ENCODE measurements at places on chromosomes 12 and 14. TPM values are rescaled to one million over a fixed set of nuclear protein-coding genes. Genes with fewer than 3 reads are reported as not detected.

- DNase-seq = no peak
Observed at GRCh38 chr12:45893240-45893639, 97.1 kb downstream of the SCAF11 start.

DNA sequence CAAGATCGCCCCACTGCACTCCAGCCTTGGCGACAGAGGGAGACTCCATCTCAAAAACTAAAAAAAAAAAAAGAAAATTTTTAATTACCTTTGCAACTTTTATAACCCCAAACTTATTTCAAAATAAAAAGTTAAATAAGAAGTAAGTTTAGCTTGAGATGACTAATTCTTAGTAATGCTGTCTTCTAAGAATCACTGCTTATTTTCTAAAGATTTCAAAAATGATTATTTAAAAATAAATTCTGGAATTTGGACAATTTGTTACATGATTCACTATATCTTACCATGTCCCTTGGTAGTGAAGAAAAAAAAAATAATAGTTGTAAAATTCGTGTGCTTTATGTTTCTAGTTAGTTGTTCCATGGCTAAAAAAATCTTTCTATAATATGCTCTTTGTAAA lies 11.6 kb upstream of the HECTD1 start:
- DNase-seq = no peak

GRCh38 chr12:2335109-2335508 lies 282.3 kb downstream of the CACNA1C start:
- no peak for DNase-seq

- no peak for DNase-seq
Observed at GRCh38 chr12:10633541-10633940, 20.1 kb upstream of the MAGOHB start.

NGB gene
- 0.14 TPM for total RNA-seq

- no peak for DNase-seq
Observed at GRCh38 chr14:105021656-105022275, 883 bp upstream of the CDCA4 start.

DNA sequence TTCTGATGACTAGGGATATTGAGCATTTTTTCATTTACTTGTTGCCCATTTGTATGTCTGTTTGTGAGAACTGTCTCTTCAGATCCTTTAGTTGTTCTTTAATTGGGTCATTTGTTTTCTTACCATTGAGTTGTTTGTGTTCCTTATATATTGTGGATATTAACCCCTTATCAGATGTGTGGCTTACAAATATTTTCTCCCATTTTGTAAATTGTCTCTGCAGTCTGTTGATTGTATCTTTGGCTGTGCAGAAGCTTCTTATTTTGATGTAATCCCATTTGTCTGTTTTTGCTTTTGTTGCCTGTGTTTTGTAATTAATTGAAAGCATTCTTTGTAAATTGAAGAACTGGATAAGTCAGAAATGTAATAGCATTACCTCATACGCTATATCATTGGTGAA lies 459.1 kb upstream of the FOXG1 start:
- no peak for DNase-seq

- DNase-seq = no peak
Observed at GRCh38 chr12:1356285-1356684, 238.1 kb downstream of the FBXL14 start.

TOMM20L gene
- not detected for total RNA-seq

- no peak for DNase-seq
Observed at GRCh38 chr12:64044191-64044590, 177.9 kb downstream of the KICS2 start.

DNA sequence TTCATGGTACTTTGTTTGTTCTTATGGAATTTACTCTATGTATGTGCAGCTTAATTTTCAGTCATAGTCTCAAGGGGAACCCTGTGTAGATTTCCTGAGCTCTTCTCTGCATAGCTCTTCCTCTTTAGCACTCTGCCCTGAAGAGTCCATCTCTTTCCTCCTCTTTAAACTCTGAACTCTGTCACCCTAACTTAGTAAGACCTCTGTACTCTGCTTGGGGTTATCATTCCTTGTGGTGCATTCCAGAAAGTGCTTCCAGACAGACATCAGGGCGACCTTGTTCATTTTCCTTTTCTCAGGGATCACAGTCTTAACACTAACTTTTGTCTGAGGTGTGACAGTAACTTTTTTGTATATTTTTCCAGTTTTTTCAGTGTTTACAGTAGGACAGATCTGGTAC lies 179.3 kb downstream of the RAD51B start:
- no peak for DNase-seq

DNA sequence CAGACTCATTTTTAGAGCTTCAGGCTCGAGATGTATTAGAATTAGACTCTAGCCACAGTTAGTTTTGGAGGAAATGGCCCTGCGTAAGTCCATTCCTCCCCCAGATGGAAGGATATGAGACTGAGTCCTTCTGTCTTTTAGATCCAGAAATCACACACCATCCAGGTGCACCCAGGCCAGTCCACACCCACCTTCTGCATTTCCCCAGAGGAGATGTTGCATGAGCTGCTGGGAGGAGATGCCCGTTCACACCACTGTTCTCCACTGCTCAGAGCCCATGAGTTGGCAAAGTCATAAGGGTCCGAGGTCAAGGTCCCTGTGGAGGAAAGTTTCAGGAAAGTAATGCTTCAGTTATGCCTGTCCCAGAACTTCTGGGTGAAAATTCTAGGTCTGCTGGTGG lies 29.2 kb downstream of the VWF start:
- no peak for DNase-seq

- DNase-seq = no peak
Observed at GRCh38 chr12:55715169-55715764, 579 bp upstream of the BLOC1S1 start.
